ENCODE measurements at places on chromosomes 7 and 10. TPM values are rescaled to one million over a fixed set of nuclear protein-coding genes. Genes with fewer than 3 reads are reported as not detected.

DNA sequence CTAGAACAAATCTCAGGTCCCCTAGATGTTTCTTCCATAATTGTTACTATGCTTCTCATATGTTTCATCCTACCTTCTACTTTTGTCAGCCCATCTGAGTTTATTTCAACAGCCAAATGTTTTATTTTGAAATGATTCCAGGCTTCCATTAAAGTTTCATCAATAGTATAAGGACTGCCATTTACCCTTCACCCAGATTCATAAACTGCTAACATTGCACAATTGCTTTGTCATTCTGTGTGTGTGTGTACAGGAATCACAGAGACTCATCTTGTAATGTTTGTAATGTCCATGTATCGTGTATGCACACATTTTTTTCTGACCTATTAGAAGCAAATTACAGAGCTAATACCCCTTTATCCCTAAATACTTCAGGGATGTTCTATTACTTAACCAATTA, 25.5 kb downstream of the MMRN2 start:
- DNase-seq, result no peak

- no peak for DNase-seq
Observed at GRCh38 chr7:132751244-132751647, 175.0 kb upstream of the PLXNA4 start.

DNA sequence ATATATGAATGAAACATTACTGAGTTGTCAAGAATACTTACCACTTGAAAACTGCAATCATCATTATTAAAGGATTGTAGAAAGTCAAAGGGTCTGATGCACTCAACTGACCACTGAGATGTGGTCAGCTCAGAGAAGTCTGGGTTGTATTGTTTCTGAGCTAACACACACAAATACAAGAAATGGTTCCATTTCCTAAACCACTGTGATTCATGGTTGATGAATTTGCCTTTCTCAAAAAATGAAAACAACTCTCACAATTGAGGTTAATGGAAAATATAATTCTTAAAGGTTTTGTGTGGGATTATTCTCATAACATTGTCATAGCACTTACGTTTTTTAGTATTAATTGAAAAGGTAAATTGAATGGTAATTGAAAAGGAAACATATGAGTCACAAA, 45.6 kb upstream of the TAS2R16 start:
- DNase-seq, result no peak

GRCh38 chr7:16644157-16644556, 1.4 kb downstream of the ANKMY2 start:
- no peak for DNase-seq

GRCh38 chr7:114539575-114539974, 125.0 kb downstream of the FOXP2 start:
- no peak for DNase-seq

DNA sequence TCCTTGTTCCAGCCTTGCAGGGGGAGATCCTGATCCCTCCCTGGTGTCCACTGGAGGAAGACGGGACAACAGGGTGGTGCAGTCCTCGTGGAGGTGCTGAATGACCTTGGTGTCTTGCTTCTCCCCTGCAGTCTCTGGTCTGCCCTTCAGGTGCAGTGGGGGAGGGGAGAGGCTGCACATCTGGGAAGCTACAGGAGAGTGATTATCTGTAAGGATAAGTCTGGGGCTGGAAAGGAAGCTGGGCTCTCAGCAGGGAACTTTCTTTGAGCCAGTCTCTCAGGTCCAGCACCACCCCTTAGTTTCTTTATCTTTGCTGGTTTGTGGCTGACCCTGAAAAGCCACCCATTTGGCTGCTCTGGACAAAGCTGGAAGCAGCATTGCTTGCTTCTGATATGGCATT, 275.6 kb downstream of the CCSER2 start:
- no peak for DNase-seq

GRCh38 chr7:51233374-51233773, 83.2 kb downstream of the COBL start:
- DNase-seq, result no peak

DNA sequence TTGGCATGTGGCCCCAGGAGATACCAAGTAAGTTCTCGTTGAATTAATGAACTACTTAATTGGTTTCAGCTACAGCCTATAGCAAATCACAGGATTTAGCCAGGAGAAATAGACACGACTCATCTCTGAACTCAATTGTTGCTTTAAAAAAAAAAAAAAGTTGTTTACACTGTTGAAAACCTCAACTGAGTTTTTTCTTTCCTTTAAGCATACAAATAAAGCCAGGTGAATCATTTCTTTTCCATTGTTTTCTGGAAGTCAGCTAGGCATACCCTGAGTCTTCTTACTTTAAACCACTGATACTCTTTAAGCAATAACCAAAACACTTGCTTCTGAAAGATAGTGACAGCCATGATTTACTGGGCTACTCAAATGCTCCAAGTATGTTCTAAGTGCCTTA, 755 bp downstream of the FRMPD2 start:
- DNase-seq, result no peak

DNA sequence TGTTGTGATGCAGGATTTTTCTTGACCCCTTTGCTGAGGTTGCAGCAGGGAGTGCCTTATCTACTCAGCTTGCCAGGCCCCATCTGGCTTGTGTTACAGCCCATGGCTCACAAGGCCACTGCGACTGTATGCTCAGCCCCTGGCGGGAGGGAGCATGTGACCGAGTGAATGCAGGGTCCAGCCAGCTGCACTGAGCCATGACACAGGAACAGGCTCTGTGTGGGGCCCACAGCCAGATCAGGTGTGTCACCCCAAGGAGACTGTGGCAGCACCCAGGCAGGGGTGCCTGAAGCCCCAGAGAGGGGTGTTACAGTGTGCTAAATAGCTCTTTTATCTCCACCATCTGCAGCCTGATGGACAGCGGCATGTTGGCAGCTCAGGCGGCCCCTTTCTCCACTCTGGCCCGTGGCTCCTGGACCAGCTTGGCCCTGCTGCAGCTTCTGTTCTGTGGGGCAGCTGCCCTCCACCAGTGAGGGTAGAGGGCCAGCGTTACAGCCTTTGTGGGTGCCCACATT, 2.6 kb upstream of the PCBD1 start:
- no peak for DNase-seq

GRCh38 chr10:81866753-81867152, 8.2 kb upstream of the NRG3 start:
- no peak for DNase-seq

GRCh38 chr7:44188480-44189225, 586 bp downstream of the GCK start:
- DNase-seq, result no peak

DNA sequence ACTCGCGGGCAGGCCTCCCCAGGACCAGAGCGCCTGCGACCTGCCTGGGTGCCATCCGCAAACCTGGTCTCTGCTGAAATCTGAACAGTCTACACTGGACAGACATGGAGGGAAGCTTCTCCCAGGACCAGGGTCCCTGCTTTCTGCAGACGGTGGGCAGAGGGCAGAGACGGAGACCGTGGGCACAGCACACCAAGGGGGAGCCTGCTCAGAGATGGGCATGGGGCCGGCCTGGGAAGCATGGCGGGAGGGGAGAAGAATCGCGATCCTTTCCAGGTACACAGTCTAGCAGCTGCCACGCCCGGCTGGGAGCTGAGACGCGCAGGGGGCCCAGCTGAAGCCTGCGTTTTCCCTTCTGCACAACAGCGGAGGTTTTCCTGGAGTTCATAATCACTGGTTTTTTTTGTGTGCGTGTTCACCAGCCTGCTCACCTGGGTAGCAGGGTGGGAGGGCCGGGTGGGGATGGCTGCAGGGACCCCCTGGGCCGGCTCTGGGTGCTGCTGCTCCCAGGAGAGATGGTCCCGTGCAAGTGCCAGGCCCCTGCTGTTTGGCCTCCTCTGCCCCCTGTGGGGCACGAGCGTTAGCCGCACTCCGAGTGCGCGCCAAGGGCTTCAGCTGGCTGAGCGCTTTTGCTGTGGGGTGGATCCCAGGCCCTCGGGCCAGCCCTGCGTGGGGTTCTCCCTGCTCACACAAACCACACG, 448.8 kb downstream of the DNAJB6 start:
- no peak for DNase-seq

GRCh38 chr10:33334805-33335550, 511 bp upstream of the NRP1 start:
- DNase-seq, result peak; percentile 86

DNA sequence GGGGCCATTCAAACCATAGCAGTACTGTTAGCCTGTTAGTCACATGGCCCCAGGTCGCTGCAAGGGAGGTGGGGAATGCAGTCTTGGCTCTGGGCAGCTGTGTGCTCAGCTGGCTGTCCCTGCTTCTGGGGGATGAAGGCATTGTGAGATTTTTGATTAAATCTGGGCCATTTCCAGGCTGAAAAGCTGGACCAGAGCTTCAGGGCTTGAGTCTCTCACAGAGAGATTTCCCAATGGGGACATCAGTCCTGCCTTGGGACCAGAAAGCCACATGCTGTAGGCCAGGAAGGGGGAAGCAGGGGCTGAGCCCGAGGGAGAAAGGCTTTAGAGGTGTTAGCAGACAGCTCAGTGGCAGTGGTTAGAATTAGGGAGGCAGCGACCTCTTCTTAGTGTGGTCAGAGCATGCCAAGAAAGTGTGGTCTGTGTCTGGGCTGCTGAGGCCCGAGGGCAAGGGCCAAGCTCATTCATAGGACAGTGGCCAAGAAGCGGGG, 33.6 kb downstream of the PALD1 start:
- no peak for DNase-seq

- no peak for DNase-seq
Observed at GRCh38 chr7:156898938-156899337, 6.0 kb upstream of the LMBR1 start.

DNA sequence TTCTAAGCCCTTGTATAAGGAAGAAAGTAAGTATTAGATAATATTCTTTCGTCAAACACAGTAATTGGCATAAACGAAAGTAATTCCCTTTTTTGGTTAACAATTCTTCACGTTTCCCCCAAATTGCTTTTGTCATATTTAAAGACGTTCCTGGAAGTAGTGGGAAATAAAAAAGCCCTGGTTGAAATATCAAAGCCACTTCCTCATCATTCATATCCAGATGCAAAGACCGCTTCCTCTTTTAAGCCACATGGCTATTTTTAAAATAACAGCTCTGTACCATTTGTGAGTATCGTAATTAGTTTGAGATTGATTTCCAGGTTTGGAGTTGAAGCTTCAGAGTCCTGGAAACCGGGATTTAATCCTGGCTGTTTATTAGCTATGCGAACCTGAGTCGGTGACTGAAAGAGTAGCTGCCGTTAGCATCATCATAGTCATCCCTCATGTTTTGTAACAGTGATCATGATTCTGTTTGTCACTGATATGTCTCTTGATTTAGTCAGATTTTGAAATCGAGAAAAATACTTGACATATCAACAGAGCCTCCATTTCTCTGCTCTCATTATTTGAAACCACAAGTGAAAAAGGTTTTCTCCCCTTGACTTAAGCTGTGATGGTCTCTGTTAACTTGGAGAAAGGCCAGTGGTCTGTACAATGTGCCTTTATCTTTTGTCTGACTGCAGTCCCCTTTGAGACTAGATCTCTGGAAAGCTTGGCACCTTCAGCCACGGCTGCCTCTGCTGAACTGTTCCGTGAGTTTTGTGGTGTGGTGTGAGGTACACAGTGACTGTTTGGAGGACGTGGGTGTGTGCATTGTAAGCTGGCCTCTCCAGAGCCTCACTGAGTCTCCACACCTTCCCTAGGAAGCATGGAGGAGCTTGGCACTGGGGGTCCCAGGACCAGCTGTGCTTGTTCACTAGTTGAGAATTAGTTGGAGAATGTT, 18.1 kb downstream of the OPTN start:
- DNase-seq, result no peak

DNA sequence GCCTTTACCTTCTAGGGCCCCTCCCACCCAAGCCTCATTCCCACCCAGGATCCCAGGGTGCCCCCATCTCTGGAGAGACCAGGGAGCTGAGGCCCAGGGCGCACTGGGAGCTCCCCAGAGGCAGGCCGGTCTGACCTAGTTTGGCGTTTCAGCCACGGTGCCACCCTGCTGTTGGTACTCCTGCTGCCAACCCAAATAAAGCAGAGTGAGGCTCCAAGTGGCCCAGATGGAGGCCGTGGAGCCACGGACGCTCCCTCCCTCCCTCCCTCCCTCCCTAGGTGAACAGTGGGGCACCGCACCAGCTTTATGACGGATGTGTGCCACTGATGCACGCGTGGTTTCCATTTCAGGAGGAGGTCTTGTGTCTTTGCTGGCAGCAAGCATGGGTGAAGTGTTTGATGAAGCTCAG, 1.8 kb downstream of the INPP5A start:
- DNase-seq, result no peak

DNA sequence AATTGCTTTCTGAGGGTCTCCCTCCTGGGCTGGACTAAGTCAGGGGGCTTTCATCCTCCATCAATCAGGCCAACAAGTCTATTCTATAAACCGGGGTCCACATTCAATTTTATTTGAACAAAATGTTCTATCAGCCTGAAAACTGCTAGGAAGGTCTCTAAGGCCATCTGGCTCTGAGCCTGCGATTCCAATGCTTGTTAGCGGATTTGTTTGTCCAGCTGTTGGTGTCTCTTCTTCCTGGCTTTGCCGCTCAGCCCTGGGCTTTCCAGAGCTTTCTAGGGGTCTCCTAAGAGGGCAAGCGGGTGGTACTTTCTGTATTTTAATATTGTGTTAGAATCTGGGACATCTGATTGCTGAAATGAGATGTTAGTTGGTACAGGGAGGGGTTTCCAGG, 136.7 kb downstream of the VIPR2 start:
- no peak for DNase-seq

GRCh38 chr10:84412482-84412881, 84.1 kb downstream of the CCSER2 start:
- no peak for DNase-seq

DNA sequence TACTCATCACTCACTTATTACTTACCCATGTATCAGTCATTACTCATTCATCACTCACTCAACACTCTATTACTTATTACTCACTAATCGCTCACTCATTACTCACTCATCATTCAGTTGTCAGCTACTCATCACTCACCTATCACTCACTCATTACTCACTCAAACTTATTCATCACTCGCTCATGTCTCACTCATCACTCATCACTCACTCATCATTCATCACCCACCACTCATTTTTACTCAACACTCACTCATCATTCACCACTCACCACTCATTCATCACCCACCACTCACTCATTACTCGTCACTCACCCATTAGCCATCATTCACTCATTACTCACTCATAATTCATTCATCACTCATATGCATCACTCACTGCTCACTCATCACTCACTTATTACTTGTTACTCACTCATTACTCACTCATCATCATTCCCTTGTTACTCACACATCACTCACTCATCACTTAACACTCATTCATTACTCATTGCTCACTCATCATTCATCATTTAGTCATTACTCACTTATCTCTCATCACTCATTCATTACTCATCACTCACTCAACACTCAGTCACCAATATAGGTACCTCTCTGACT, 237.9 kb downstream of the ADARB2 start:
- DNase-seq, result no peak

ANKRD1 gene
- polyA plus RNA-seq, result 0.04 TPM

PTEN gene
- 37.6 TPM for polyA plus RNA-seq

Measured in urinary bladder (tissue), 4 donors.